ENCODE measurements at places on chromosomes 3 and 15. TPM values are rescaled to one million over a fixed set of nuclear protein-coding genes. Genes with fewer than 3 reads are reported as not detected.

DNA sequence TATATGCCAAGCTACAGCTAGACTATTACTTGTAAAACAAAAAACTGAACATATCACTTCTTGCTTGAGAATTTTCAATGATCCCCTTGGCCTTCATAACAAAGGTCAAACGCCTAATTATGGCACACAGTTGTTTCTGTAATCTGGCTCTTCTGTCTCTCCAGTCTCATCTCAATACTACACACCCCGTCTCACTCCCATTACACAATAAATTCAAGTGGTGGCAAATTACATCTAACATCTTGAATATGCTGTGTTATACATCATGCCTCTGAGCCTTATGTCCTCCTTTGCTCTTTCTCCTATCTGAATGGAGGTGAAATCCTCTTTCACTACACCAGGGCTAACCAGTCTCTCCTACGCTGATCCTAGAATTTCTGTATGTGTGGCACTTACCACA lies 140.4 kb downstream of the TBL1XR1 start:
- no peak for DNase-seq

- DNase-seq = no peak
These were observed 5.0 kb downstream of the MYO5A start for GRCh38 chr15:52523647-52524046.

GRCh38 chr15:34725556-34725955 lies 29.2 kb downstream of the GJD2 start:
- no peak for DNase-seq

DNA sequence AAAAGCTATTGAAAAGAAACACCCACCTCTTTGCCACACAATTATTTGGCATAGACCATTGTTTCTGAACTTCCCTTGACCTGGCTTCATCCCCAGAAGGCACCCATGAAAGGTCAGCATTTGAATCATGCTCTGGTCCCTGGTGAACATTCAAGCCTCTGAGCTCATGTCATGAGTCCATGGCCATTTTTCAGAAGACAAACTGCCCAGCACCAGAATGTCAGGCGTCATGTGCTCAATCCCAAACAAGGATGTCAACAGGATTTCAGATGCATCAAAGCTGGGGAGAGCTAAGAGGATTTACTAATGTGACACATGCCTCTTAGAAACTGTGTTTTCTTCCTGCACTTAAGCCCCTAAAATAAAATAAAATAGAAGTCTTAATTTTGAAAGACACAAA lies 41.3 kb downstream of the TMED3 start:
- DNase-seq = no peak

Gene ACKR4
- not detected for total RNA-seq

Gene PLA2G4E
- not detected for total RNA-seq
